ENCODE measurements at places on chromosomes 2 and 18.
A peak's percentile ranks its signal among the peaks of the same experiment; 100 is the strongest.

- no peak for DNase-seq
Measured at GRCh38 chr2:99818842-99819241, 323.5 kb downstream of the AFF3 start.

GRCh38 chr2:46147626-46148368 lies 149.4 kb upstream of the EPAS1 start:
- DNase-seq, result no peak

- no peak for DNase-seq
Measured at GRCh38 chr18:22052405-22053105, 116.8 kb upstream of the GATA6 start.

GRCh38 chr2:10447895-10448575 lies at the start of gene ODC1:
Gene ODC1, minus strand, starts transcription at chr2:10448327. Its CDS starts 3,295 bp downstream, at chr2:10445032.
- DNase-seq, result peak; percentile 99

- no peak for DNase-seq
Measured at GRCh38 chr2:225122007-225122406, 79.7 kb upstream of the DOCK10 start.

DNA sequence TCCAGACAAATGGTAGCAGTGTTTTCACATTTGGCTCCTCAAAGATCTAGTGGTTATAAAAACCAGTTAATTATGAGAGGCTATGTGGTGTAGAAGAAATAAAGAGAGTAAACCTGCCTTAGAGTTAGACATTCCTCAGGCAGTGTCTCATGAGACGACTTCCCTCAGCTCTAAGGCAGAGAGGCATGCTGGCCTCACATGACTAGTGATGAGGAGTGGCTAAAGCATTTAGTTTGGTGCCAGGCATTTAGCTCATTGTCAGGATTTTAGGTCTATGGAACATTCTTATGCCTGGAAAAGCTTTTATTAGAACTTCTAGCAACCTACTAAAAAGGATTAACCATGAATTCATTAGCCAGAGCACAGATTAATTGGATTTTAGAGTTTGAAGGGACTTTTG lies 90.3 kb downstream of the RPRM start:
- no peak for DNase-seq
